ENCODE measurements at places on chromosomes 6 and 20.

DNA sequence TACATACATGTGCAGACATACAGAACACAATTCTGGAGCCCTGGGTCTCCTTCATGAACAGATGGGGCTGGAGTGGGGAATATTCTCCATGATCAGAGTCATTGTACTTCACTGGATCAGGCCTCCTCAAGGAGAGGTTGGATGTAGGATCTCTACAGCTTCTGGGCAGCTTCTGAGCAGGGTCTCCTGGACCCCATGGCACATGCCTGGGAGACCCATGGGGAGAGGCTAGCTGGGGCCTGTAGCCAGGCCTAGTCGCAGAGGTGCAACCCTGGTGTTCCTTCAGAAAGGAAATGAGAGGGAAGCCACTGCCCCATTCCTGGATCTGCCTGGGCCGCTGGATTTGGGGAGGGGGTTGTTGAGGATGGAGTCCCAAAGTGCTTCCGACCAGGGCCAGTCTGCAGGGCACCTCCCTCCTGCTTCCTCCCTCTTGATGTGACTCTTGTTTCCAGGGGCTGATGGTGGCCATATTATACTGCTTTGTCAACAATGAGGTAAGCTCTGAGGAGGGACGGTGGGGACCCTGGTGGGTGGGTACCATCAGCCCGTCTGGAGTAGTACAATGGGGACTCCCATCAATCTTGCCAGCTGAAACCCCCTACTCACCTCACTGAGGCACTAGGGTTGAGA lies 31.8 kb downstream of the GLP1R start:
- DNase-seq = no peak

GRCh38 chr6:87382861-87383260 lies 24.9 kb upstream of the CFAP206 start:
- no peak for DNase-seq

DNA sequence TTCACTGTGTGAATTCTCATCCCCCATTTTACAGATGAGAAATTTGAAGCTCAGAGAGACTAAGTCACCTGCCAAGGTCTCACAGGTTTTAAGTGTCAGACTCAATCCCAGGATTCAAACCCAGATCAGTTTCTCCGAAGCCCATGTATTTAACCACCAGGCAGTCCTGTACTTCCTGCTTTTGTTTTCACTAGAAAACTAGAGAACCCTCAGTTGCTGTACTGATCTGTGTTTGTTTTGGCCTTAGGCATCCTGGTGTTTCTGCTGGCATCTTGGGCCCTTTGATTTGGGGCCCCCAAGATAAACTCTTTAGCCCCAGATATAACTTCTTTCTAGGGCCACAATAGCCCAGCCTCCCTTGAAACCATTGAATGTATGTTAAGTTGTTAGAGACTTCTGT lies 36.5 kb downstream of the PPP1R16B start:
- no peak for DNase-seq

- no peak for DNase-seq
Observed at GRCh38 chr6:13302291-13302690, 26.0 kb downstream of the TBC1D7 start.

- peak; percentile 55 for DNase-seq
Observed at GRCh38 chr6:108621117-108621516, 60.4 kb downstream of the FOXO3 start.

- no peak for DNase-seq
Observed at GRCh38 chr6:112223070-112223861, 31.1 kb downstream of the LAMA4 start.

DNA sequence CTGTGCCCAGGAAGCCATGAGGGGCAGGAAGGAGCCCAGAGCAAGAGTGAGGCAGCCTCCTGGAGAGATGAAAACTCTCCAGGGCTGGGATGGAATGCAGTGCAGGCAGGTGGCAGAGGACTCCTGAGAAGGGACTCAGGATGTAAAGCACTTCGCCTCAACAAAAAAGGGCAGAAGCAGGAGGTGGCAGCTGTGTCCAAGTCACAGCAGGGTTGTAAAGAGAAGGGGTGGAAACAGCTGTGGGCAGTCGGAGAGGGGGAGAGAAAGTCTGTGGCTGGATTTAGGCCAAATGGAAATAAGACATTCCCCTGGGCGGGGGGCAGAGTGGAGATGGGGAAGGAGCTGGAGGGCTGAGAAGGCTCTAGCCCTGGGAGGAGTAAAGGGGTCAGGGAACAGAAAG lies 34.9 kb downstream of the CYP21A2 start:
- no peak for DNase-seq

- no peak for DNase-seq
Observed at GRCh38 chr6:117960877-117961276, 53.8 kb downstream of the SLC35F1 start.

- DNase-seq = no peak
Observed at GRCh38 chr6:51854876-51855275, 232.5 kb downstream of the PKHD1 start.

- no peak for DNase-seq
Observed at GRCh38 chr6:100203400-100203799, 209.4 kb upstream of the MCHR2 start.

GRCh38 chr6:45808042-45808645 lies 207.5 kb downstream of the CLIC5 start:
- DNase-seq = no peak

DNA sequence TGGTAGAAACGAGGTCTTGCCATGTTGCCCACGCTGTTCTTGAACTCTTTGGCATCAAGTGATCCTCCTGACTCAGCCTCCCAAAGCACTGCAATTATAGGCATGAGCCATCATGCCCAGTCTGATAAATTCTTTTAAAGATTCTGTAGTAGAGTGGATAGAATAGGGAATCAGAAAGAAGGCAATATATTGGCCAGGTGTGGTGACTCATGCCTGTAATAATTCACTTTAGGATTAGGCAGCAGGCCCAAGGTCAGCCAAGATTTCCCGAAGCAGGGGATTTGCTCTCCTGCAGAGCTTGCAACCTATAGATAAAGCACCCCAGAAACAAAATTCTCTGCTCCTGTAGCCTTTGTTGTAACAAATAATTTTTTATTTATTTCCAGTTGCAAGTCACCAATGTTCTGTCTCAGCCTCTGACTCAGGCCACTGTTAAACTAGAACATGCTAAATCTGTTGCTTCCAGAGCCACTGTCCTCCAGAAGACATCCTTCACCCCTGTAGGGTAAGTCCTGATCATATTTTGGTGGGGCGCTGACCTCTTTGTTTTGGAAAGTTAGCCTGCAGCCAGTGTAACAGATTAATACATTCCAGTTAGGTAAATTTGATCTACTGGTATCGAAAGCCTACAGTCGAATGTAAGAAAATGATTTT lies 30.4 kb upstream of the MROH8 start:
- DNase-seq = peak; percentile 0

GRCh38 chr20:1900321-1900801 lies 5.2 kb downstream of the SIRPA start:
- no peak for DNase-seq

GRCh38 chr20:6081236-6081635 lies 27.4 kb upstream of the LRRN4 start:
- no peak for DNase-seq

DNA sequence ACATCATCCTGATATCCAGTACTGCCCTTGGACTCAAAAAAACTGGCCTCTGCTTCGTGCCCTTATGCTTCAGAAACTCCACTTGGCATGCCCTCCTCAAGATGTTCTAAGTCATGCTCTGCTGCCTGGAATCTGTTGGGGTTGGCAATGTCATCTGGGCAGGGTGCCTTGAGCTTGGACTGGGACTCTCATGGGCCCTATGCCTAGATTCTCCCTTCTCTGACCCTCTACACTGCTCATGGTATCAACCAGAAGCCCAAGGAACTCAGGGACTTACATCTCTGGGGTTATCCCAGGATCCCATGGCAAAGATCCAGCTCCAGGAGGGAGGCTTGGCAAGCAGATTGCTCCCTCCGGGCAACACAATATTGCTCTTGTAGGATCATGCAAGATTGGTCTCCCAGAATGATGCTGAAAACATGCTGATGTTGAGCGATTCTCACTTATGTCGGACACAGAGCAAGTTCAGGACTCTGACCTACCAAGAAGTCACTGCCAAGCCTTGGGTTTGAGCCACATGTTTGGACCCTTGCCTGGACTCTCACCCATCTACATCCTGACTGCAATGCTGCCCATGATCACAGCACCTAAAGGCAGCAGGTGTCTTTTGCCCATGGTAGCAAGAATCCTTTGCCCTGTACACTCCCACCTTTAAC lies 88.8 kb downstream of the ADAT2 start:
- DNase-seq = no peak

DNA sequence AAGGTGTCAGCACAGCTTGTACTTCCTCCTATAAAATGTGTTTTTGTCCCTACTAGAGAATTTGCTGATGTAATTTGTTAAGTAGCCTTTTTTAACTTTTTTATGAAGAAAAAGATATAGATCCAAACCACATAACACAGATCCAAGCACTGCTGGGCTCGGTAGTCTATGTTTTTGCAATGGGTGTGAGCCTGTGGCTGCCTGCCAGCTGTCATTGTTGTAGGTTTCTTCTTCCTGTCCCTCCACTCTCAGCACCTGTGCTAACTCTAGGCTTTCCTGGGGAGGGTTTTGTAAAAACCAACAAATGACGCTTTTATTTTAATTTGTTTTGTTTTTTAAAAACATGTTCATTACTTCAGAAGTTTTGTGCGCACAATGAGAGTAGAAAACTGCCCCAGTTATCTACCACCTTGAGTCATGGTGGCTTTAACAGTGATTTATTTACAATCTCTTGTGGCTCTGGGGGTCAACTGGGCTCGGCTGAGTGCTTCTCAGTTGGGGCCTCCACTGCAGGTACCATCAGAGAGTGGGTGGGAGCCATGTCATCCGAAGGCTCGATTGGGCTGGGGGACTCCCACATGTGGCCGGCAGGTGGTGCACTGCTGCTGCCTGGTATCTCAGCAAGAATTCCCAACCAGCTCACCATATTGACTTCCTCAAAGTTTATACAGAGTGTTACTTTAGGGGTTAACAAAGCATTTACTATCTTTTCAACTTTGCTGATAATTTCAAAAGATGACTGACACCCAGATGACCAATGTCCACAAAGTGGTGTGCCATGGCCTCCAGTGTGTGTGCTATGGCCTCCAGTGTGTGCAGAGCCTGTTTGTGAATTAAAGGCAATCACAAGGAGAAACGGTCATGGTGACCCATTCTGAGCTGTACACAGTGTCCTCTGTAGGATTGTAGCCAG lies 3.0 kb upstream of the CCR6 start:
- DNase-seq = no peak

DNA sequence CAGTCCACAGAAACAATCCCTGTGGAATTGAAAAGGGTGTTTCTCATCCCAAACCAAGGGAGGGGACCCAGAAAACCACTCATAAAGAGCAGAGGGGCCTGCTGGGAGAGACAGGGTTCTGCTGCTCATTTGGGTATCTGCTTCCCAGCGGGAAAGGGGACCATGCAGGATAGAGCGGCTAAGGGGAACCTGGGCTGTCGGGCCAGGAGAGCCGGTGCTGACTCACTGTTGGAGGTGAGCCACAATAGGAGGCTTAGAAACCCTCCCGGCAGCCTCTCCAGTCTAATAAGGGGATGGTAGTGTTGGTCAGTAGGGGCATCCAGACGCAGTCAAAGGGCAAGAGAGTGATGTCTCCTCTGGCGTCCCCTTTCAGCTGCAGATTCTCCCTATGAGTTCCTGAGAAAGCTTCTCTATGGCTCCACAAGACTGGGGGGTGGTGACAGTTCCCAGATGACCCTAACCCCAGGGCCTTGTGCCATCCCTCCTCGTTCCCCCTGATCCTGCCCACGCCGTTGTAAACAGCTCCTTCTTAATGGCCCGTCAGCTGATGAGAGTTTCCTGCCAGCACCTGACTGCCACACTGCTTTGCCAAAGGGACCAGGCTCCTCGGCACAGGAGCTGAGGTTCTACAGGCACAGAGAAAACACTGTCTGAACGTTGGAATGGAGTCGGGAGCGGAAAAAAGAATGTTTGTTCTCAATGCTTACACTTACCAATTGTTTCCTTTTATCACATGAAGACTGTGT lies 646.1 kb upstream of the DEFB115 start:
- DNase-seq = no peak

DNA sequence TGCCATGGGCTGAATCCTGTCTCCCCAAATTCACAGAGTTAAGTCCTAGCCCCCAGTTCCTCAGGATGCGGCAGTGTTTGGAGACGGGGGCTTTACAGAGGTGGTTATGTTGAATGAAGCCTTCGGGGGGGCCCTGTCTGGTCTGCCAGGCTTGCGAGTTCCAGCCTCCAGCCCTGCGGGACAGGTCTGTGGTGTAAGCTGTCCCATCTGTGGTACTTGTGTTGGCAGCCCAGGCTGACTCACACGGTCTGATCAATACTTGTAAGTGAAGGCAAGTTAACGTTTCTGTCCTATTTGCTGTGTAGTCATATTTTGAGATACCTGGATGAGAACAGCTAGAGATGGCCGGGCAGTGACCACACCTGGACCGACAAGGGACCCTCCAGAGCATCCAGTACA lies 51.8 kb upstream of the GPR31 start:
- no peak for DNase-seq

- DNase-seq = no peak
Observed at GRCh38 chr6:49225471-49225870, 237.6 kb downstream of the MMUT start.

- DNase-seq = no peak
Observed at GRCh38 chr6:147238164-147238563, 33.9 kb downstream of the STXBP5 start.

DNA sequence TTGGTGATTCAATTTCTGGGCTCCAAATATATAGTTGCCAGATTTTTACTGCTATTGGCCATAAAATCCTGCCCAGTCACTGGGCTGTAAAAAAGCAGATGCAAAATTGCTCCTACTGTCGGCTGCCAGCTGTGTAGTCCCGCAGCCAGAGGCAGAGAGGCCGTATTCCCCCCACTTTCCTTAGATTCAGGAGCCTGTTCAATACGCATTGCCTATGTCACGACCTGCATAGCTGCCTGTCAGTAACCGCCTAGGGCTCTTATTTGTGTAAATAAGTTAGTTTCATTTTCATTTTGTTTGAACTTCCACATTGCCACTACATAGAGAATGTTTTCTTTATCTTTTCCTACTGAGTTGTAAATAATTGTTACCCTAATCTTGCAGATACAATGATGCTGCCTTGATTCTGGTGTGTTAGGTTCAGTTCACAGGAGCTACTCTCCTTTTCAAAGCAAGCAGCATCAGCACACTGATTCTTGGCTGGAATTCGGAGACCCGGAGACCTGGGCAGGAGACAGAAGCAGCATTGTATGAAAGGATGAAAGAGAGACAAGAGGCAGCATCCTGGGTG lies 46.0 kb upstream of the UST start:
- no peak for DNase-seq

DNA sequence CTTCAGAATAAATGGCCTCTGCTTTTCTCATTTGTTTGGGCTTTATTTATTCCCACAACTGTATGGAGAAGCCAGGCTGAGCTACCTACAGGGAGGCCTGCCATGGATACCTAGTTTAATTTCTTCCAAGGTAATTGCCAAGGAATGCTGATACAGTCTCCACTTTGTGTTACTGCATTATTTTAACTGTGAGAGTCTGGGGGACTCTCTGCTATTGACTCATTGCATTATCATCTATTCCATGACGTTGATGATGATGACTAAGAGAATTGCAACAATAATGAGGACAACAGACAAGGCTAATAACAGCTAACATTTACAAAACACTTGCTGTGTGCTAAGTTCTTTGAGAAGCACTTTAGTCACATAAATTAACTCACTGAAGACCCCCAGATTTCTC lies 88.3 kb upstream of the COL21A1 start:
- no peak for DNase-seq
